Stimulated activated CD8-positive, alpha-beta memory T cell treated with anti-CD3 and anti-CD28 coated beads, Interleukin-15, amount 100 ng/mL, for 4 hours (primary cell): ENCODE measurements at places on chromosomes 13 and 19.

DNA sequence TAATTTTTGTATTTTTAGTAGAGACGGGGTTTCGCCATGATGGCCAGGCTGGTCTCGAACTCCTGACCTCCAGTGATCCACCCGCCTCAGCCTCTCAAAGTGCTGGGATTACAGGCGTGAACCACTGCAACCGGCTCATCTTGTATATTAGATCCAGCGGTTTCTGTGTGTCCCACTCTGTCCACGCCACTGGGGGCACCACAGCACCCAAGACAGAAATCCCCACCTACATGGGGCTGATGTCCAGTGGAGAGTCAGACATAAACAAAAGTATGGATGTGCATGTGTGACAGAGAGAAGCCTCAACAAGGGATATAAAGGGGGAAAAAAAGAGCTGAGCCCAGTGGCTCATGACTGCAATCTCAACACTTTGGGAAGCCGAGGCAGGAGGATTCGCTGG is 65.8 kb upstream of the ADGRE5 start:
- DNase-seq = no peak

DNA sequence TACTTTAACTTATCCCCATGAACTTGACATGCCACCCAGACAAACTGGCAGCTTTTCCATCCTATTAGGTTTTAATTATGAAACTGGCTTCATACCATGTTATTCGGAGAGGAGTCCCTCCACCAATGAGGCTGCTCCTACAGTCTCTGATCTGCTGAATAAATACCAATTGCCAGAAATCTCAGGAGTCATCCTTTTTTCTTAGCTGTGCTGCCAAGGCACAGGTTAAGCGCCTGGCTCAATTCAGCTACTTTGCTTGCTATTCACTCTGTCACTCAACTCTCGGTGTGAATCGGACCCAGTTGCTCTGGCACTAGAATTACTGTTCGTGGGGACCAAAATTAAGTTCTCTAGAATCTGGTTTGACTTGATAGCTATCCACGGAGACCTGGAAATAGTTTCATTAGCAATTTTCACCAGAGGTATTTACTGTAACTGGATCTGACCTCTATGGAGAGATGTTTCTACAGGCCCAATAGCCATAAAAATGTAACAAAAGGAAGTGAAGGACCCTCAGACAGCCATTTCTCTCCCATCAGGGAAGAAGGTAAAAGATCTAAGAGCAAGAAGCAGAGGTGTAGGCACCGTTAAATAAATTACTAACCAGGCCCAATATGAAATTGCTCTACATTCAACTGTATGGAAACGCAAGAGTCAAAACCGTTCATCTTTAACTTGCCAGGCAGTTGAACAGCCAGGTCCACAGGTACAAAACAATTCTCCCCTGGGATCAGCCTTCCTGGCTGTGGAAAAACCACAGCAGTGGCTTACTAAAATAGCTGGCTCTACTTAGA is 5.4 kb downstream of the ZC3H4 start:
- DNase-seq = no peak

DNA sequence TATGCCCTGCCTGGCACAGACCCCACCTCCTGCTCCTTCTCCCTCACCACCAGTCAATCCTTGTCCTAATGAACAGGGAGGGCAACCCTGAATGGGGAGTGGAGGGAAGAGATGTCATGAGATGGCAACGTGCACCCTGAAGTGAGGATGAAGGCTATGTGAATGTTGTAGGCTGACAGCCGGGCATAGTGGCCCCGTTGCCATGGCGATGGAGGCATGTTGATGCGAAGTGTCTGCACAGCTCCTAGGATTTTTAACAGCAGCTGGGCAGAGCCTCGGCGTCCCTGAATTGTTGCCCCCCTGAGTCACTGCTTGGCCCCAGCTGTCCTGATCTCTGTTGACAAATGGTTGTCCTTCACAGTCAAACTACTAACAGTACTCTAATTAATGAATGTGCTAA is 4.8 kb upstream of the ALOX5AP start:
- no peak for DNase-seq

DNA sequence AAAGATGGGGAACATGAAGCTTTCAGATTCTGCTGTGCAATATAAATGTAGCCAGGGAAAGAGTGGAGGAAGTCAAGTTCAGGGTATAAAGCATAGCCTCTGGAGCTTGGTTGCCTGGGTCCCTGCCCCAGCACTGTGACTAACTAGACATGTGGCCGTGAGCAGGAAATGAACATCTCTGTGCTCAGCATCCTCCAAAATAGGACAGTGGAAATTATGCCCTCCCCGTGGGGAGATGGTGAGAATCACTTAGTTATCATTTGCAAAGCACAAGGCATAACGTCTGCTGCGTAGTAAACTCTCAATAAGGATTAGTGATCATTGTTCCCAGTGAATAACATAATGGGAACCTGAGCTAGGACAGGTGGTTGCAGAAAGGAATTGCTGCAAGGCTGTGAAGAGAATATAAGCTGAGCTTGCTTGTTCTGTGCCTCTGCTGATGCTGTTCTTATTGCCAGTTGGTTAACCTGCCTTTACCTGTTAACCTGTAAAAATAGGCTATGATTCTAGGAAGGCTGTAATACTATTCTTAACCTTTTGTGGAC is 441.0 kb downstream of the COG6 start:
- no peak for DNase-seq

DNA sequence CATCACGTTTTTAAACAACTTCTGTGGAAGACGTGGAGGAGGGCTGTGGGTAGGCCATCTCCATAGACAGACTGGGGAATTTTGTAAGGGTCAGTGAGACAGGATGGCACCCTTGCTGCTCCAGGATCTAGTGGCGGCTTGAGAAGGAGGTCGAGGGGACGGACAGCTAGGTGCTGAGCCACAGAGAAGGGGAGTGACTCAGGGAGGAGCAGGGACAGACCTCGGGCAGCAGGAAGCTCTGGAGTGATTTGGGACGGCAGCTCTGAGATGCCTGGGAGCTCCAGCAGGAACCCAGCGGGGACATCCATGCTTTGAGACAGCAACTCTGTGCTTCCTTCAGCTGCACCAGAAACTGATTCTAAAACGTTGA is 169.1 kb upstream of the SOX1 start:
- no peak for DNase-seq

DNA sequence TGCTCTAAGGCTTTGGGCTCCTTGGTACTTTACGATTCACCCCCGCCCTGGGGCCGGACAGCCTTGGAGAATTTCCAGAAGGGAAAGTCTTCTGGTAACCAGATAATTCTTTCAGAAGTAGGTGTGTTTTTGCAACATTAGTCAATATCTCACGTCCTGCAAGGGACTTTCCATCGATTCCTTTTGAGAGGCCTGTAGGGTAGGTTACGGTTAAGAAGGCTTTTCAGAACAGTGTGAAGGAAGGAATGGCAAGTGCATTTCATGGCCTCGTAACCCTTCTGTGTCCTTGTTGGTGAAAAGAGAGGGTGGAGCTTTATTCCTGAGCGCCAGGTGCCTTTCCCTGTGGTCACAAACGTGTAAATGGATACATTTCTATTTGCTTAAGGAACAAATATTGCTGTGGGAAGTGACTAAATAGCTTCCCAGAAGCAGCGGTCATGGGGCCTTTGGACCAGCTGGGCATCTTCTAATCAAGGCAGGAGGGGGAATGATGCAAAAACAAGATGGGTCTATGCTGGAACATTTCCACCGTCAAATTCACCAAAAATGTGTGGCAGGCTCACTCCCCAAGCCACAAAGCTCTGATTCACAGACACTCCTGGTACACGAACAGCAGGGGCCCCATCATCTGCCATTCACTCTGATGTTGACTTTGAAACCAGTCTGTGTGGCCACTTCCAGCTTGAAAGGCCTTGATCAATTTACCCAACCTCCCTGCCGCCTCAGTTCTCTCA is 99.2 kb downstream of the ANKRD10 start:
- no peak for DNase-seq

- DNase-seq = no peak
Measured at GRCh38 chr13:60944016-60944415, 471.6 kb downstream of the PCDH20 start.

DNA sequence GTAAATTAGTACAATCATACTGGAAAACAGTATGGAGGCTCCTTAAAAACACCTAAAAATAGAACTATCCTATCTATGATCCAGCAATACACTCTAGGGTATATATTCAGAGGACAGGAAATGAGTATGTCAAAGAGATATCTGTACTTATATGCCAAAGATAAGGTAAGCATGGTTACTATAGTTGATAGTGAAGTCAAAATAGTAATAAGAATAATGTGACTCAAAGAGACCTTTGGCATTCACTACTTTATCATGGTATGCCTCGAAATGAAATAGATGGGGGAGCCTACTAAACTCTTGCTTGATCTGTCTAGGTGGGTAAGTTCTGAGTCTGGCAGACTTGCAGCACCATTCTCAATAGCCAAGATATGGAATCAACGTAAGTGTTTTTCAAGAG is 30.3 kb downstream of the FXYD5 start:
- DNase-seq = no peak

DNA sequence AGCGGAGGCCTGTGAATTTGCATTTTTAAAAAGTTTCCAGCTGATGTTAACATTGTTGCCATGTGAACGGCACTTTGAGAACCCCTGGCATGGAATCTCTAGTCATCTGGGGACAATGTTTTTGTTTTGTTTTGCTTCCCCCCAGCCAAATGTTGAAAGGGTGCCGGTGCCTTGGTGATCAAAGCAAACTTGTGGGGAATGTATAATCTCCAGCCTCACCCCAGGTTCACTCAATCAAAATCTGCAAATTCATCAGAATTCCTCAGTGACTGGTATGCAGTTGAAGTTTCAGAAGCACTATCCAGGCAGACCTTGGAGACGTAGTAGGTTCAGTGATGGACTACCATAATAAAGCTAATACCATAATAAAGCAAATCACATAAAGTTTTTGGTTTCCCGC is 428.7 kb downstream of the MYO16 start:
- no peak for DNase-seq

GRCh38 chr19:49094505-49095482 is 9.5 kb downstream of the SNRNP70 start:
- DNase-seq = no peak

GRCh38 chr13:77386880-77387606 is 60.1 kb upstream of the MYCBP2 start:
- DNase-seq = no peak

GRCh38 chr19:34837262-34837661 is 64.2 kb upstream of the ZNF599 start:
- no peak for DNase-seq

DNA sequence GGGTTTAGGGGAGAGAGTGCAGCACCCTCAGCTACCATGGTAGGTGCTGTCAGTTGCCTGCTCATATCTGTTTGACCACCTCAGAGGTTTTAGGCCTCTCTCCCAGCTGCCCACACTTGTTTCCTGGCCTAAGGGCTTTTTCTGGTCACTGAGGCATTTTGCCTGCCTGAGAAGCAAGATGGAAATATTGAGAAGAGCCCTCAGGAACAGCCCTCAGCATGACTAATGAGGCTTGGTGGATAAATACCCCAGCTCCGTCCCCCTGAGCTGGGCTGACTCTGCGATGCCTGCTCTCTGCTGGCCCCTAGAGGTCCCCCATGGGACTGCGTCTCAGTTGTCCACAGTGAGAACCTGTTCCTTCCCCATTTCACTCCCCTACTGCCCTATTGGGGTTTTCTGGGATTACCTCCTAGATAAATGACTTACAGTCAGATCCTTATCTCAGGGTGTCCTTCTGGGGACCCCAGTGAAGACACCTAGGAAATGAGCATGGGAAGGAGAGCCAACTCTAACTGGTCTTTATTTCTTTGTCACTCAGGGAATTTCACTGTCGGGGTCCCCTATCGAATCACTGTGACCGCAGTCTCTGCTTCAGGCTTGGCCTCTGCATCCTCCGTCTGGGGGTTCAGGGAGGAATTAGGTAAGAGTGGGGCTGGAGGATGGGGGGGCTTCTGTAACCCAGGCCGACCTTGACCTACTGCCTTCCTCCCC is 13.3 kb downstream of the PALM3 start:
- DNase-seq = peak; percentile 67

GRCh38 chr19:32676186-32676894 is 692 bp downstream of the RGS9BP start:
- DNase-seq = no peak
